ENCODE measurements at places on chromosomes 7 and 10. TPM values are rescaled to one million over a fixed set of nuclear protein-coding genes. Genes with fewer than 3 reads are reported as not detected.

Gene INHBA
- 0.07 TPM for total RNA-seq

Gene CYP2W1
- not detected for total RNA-seq

Gene CPN1
- not detected for total RNA-seq

Gene FFAR4
- not detected for total RNA-seq

Gene PTPN20
- not detected for total RNA-seq

Gene SYNPO2L
- not detected for total RNA-seq

Gene RGS10
- 7.2 TPM for total RNA-seq

Gene NEUROD6
- not detected for total RNA-seq

Gene CCDC146
- total RNA-seq, result 3.5 TPM

Gene ATOH7
- total RNA-seq, result 0.15 TPM

GRCh38 chr7:138756591-138757242, 41.1 kb upstream of the TMEM213 start:
- DNase-seq, result no peak

DNA sequence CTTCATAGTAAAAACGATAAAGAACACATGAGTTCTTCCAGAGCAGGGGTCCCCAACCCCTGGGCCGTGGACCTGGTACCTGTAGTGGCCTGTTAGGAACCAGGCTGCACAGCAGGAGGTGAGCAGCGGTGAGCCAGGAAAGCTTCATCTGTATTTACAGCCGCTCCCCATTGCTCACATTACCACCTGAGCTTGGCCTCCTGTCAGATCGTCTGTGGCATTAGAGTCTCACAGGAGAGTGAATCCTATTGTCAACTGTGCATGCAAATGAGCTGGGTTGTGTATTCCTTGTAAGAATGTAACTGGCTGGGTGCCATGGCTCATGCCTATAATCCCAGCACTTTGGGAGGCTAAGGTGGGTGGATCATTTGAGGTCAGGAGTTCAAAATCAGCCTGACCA, 229.5 kb downstream of the CNTNAP2 start:
- DNase-seq, result no peak

GRCh38 chr7:157846271-157846670, 509.5 kb downstream of the DNAJB6 start:
- DNase-seq, result no peak

DNA sequence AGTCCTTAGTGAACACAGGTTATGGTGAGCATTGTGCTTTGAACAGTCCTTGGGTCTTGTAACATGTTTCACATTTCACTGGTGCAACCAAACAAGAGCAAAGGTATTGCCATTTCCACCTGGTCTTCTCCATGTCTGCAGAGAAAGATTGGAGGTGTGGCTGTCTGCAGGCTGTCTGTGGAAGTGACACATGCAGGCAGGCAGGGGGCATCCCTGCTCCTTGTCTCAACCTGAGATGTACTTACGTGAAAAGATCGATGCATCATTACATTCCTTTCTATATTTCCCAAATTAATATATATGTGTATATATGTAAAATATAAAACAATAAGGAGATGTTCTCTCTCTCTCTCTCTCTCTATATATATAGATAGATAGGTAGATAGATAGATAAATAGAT, 54.3 kb downstream of the LRRC18 start:
- DNase-seq, result peak; percentile 69

- DNase-seq, result no peak
Measured at GRCh38 chr10:28905371-28905770, 228.1 kb downstream of the BAMBI start.

DNA sequence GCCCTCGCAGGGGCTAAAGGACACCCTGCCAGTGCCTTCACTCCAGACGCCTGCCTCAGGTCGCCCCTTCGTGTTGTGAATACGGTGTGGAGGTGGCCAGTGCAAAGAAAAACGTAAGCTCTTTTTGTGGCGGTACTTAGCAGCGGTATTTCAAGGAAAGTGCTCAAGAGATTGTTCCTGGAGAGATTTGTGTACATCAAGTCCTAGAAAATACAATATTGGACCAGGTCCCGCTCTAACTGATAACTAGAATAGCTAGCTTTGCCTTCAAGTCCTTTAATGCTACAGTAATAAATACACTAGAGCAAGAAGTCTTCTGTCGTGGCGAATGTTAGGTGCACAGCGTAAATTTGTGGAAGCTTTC, 689 bp downstream of the PLCE1 start:
- DNase-seq, result no peak

DNA sequence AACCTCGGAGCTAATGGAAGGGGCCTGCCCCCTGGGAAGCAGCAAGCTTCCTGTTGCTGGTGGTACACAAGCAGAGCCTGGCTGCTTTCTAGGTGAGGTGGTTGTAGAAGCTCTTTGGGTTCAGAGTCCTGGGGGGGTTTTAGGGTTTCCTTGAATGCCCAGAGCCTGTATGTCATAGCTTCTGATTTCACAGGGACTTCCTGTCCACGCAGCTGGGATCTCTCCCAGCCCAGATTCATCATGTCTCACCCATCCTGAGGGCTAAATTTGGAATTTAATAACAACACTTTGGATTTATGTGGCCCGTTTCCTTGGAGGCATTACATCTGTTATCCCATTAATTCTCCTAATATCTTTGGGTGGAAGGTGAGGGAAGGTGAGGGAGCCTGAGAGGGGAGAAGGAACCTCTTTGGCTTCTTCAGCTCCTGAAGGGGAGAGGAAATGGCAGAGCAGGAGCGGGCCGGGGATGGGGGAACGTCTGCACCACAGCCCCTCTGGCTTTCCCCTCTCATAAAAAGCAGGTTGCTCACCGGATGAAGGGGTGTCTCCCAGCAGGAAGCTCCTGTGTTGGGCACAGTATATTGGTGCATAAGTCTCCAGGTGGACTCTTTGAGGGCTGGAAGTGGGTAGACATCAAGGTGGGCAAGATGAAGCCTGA, 19.7 kb downstream of the RPS24 start:
- no peak for DNase-seq

DNA sequence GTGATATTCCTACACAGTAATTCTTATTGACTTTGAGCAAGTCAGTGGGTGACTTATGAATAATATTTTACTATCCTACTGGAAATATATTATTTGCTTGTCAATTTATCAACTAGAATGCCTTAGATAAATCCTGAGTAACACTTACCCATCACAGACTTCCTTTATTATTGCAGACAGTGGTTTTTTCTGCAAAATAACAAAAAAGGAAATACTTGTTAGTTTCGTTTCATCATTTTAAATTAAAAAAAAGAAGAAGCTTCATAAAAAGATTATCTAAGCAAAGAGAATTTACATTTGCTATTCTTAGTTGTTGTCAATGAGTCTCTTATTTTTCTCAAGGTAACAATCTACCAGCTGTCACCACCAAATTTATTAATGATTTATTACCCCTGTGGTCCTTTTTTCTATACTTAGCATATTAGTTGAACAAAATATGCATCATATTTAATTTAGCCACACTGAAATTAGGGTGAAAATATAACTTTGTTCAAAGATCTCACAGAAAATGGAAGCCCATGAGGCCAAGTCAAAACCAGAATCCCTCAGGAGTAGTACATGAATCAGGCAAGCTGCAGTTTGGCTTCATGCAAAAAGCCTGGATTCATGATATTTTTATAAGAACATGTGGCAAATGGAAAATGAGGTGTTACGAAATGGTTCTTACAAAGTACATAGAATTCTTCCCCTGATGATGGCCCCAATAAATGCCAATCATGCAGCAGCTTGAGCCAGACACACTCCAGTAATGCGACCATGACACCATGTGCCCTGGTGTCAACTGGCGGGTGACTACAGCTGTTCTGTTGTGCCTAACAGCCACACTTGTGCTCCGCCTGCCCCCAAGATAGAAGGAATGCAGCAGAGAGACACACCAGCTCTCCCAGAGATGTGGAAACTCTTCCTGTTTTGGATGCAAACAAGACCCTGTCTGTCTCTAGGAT, 132.6 kb downstream of the ELMO1 start:
- no peak for DNase-seq

GRCh38 chr10:67771200-67771599, 66.8 kb downstream of the DNAJC12 start:
- no peak for DNase-seq

DNA sequence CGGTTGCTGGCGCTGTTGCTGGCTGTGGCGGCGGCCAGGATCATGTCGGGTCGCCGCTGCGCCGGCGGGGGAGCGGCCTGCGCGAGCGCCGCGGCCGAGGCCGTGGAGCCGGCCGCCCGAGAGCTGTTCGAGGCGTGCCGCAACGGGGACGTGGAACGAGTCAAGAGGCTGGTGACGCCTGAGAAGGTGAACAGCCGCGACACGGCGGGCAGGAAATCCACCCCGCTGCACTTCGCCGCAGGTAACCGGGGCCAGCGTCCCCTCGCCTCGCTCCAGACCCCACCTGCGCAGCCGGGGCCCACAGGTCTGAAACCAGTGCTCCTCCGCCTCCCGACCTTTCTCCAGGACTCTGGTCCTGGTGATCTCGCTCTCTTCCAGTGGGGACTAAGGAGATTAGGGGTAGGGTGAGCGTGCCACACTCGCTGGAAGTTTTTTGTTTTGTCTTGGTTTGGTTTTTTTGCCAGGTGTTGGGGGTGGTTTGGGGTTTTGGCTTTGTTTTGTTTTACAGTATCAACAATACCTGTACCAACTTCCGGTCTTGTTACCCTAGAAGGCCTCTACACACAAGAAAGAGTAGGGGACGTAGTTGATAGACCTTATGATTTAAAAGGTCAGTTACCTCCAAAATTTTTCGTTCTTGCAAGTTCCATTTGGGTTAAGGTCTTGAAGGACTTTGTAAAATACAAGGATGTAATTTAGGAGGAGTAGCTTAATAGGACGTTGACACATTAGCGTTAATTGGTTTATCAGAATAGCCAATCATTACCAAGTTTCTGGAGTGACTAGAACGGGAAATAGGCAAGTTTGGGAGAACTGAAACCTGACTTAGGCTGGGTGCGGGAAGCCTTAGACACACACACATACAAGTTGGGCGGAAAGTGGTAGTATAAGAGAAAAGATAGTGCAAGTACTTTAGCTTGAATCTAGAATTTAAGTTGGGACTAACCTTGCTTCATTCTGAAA, 704 bp downstream of the TNKS2 start:
- peak; percentile 69 for DNase-seq

GRCh38 chr7:125644109-125644508, 714.5 kb upstream of the POT1 start:
- DNase-seq, result no peak

GRCh38 chr10:59803714-59804113, 50.5 kb upstream of the MRLN start:
- no peak for DNase-seq

DNA sequence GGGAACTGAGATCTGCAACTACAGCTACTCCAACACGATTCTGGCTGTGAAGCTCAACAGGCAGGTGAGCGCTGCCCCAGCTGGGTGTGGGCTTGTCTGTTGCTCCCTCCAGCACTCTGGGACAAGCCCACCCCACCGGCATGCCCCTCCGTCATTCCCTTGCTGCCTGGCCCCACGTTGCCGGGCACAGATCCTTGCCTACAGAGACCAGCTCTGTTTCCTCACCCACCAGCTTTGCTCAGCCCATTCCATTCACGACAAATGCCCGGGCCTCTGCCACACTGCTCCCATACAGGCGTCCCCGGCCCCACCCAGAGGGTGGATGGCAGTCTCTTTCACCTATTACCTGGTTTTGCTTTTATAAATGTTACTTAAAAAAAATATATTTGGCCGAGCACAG, 24.6 kb downstream of the WIPI2 start:
- no peak for DNase-seq

DNA sequence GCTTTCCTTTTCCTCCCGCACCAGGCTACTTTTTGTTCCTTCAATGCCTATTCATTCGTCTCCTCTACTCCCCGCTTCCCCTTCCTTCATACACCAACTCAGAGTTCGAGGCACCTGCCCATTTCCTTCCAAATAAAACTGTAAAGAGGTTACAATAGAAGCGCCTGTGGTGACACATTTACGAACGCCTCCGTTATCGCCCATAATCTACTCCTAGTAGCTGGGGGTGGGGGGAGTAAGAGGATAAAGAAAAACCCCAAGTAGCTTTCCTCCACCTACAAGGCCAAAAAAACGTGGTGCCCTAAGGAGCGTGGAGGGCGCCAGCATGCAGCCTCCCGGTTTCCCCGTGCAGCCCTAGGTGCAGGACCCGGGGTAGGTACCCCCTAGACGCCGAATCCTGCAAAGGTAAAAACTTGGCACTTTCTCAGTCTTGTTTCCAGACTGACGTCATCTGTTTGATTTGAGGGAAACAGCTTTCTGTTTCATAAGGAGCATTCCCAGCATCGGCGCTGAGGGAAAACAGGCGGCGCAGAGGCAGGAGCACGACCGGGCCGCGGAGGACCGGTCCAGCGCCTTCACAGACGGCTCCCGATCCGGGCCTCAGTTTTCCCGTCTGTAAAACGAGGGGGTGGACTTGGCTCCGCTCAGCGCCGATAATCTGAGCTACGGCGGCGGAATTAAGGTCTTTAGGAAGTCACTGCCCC, 922 bp downstream of the PPA1 start:
- DNase-seq, result peak; percentile 54

DNA sequence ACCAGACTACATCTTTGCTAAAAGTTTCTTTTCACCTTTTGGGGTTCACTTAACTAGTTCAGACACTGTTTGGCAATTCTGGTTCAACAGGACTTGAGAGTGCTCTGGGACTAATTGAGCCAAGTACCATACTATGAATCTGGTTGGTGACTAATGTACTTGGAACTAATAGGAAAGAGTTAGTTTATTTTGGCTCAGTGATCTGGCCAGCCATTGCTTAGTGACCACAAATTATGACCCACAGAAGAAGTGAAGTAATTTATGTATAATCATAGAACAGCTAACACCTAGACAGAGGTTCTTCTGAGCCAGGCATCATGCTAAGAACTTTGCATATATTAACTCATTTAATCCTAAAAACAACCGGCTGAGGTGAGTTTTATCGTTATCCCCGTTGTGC, 126.5 kb upstream of the JCAD start:
- no peak for DNase-seq

DNA sequence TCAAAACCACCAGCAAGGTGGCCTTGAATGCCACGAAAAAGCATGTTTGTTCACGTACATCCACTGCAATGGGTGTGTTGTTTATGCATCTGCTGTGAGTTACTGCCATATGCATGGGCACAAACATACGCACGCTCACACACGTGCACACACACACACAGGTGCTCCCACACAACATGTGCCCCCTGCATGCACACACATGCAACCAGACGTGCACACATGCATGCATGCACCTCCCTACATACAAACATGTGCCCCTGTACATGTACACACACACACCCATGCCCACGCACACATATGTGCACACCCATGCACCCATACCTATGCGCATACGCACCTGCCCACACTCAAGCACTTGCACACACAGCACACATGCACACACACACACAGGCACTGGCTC, 10.1 kb upstream of the DMBT1 start:
- DNase-seq, result no peak

GRCh38 chr7:90988996-90989765, 275.1 kb upstream of the FZD1 start:
- no peak for DNase-seq

DNA sequence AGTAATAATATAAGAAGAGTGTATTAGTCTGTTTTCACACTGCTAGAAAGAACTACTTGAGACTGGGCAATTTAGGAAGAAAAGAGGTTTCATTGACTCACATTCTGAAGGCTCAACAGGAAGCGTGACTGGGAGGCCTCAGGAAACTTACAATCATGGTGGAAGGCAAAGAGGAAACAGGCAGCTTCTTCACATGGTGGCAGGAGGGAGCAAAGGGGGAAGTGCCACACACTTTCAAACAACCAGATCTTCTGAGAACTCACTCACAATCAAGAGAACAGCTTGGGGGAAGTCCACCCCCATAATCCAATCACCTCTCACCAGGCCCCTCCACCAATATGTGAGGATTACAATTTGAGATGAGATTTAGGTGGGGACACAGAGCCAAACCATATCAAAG, 212.5 kb upstream of the HDAC9 start:
- no peak for DNase-seq
